ENCODE measurements at places on chromosomes 5 and 9.

- no peak for DNase-seq
Observed at GRCh38 chr5:80865551-80865950, 94.6 kb upstream of the RASGRF2 start.

DNA sequence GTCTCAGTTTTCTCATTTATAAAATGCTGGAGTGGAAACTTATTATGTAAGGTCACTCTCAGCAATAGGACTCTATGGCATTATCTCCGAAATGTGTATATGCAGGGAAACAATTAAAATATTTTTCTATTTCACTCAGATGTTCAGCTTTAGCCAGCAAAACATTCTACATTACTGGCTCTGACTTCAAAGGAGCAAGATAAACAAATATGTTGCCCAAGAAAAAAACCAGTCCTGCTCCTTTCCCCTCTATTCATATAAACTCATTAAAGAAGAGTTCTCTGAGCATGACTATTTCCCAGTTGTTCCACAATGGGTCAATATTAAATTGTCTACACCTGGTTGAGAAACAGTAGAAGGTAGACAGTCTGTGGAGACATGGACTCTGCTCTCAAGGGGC lies 155.0 kb downstream of the NPR3 start:
- no peak for DNase-seq

- DNase-seq, result no peak
Observed at GRCh38 chr9:92385953-92386352, 18.4 kb downstream of the OGN start.

DNA sequence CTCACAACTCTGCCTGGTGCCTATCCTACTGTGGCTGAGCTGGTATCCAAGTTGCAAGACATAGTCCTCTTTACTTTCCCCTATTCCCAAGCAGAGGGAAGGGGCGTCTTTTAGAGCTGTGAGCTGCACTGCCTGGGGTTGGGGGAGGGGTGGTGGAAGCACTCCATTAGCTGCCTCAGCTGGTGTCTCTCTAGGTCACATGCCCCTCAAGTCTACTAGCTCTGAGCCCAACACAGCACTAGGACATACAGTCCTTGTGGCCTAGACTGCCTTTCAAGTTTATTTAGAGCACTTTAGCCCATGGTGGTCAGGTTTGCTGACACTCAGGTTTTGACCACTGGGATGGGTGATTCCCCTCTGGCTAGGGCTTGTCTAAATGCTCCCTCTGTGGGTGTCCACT lies 54.7 kb downstream of the SREK1 start:
- DNase-seq, result no peak

- no peak for DNase-seq
Observed at GRCh38 chr9:113315231-113315630, 12.1 kb upstream of the RNF183 start.

- no peak for DNase-seq
Observed at GRCh38 chr9:80699511-80699998, 989.8 kb downstream of the TLE1 start.

GRCh38 chr9:90059436-90059835 lies 454.6 kb downstream of the GADD45G start:
- no peak for DNase-seq

- no peak for DNase-seq
Observed at GRCh38 chr5:168404365-168404764, 81.9 kb upstream of the RARS1 start.

DNA sequence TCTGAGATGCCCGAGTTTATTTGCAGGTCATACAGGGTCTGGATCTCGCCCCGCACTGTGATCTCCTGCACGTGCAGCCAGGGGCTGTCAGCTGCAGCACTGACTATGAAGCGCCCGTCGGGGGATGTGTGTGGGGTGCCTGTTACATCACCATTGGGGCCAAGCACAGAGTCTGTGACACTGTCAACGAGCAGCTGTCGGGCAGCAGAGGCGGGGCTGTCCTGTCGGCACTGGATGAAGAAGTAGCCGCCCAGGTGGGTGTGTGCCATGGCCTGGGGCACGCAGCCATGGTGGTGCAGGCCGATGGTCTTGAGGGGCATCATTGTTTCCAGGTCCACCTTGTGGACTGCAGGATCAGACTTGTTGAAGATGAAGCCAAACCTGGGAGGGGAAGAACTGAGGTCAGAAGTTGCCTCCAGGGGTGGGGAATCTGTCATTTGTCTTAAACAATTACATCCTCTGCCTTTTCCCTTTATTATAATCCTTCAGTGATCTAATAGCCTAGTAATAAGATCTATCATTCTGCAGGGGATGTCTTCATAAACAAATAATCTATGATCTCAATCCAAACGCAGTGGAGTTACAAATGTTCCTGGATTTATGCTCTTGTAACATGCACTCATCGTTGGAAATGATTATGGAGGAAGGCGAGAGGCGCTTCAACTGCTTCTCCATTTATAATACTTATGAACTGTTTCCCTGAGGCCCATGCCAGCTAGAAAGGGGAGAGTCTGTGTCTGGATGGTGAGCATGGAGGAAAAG lies 147.8 kb downstream of the HSPA4 start:
- DNase-seq, result no peak

- DNase-seq, result no peak
Observed at GRCh38 chr9:11257992-11258391, 645.2 kb upstream of the PTPRD start.

- DNase-seq, result no peak
Observed at GRCh38 chr9:130624154-130624553, 40.2 kb upstream of the PRDM12 start.
